ENCODE measurements at places on chromosomes 6 and 20.
A peak's percentile ranks its signal among the peaks of the same experiment; 100 is the strongest.

- DNase-seq = no peak
Observed at GRCh38 chr6:154991207-154991606, 3.9 kb upstream of the TIAM2 start.

DNA sequence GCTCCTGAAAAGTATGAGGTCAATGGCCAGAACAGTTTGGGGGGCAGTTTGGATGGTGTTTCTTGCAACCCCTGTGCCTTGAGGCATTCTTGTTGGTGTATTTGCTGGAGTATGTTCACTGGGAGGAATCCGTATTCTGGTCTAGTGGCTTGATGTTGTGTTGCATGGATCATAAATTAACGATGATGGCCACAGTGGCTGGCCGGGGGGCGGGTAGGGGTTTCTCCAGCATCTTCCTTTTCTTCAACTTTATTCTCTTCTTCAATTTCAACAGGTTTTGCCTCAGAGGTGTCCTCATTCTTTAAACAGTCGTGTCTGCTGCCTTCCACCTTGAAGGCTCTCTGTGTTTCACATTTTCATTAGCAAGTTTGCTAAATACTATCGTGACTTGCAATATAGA lies 43.0 kb upstream of the THBS2 start:
- DNase-seq = no peak

GRCh38 chr20:22004946-22005345 lies 299.5 kb downstream of the PAX1 start:
- DNase-seq = no peak

- DNase-seq = no peak
Observed at GRCh38 chr6:161228921-161229591, 44.8 kb downstream of the AGPAT4 start.

GRCh38 chr6:84228198-84228543 lies 728 bp upstream of the CEP162 start:
- DNase-seq = no peak

DNA sequence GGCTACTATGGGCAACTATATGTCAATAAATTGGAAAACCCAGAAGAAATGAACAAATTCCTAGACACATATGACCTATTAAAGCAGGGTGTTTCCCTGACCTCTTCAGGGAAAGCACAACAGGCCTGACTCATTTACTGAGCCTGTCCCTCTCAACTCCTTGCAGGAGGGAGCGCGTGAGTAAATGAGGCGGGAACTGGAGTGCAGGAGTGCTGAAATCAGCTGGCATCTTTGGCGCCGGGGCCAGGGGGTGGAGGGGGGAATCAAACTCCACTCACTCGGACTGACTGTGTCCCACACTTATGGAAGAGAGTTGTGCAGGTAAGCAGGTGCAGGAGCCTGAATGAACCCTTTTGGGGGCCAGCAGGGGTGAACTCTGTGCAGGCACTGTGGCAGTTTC lies 671.2 kb upstream of the PTCHD4 start:
- peak; percentile 42 for DNase-seq

DNA sequence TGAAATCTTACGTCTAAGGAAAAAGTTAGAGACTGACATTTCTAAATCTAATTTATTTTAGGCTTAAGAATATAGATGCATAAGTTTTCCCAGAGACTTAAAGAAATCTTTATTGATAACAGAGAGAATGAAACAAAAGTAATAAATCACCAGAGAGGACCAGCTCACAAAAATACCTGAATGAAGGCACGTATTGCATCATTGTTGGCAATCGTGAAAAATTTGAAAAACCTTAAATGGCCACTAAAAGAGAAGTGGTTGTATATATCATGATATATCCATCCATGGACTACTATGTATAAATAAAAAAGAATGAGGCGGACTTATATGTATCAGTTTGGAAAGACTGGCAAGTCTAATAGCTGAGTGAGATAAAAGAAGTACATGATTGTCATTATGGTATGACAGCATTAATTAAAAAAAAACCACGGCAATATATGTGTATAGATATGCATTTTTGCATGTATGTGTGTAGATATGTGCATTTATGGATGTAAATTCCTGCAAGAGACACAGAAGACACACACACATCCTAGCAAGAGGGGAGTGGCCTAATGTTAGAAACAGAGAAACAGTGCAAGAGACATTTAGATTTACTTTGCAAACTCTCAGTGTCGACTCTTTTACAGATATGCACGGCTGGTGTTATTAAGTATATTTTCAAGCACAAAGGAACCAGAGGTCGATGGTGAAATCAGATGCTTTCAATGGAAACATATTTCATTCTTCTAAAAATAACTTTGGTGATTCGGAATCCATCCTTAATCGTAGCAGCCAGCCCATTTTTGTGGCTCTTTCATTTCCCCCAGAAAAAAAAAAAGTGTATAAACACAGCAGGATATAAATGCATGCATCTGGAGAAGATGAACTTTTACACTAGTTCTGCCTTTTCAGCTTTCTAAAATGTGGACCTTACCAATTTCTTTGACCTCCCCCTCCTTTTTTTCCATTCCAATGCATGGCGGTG lies 156.1 kb upstream of the SALL4 start:
- no peak for DNase-seq

- DNase-seq = no peak
Observed at GRCh38 chr20:58892932-58893224, 40.4 kb downstream of the GNAS start.

DNA sequence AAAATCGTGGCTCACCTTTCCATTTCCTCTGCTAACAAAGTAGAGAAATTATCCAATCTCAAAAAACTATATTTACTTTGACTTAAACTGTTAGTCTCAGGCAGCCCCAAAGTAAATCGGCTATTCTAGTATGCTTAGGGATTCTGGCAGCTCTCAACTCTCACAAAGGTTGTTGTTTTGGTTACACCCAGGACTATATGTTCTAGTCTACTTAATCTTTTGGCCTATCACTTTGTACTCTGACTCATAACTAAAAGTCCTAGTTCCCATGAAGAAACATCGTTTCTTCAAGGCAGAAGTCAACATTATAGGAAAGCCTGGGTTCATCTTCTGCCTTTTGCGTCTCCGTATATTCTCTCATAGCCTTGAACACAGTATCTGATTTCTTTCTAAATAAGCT lies 42.3 kb downstream of the MYLK4 start:
- no peak for DNase-seq

- no peak for DNase-seq
Observed at GRCh38 chr6:80022803-80023202, 18.4 kb downstream of the TTK start.

GRCh38 chr20:32481311-32482142 lies 103.6 kb downstream of the NOL4L start:
- peak; percentile 48 for DNase-seq

GRCh38 chr20:38706509-38706908 lies 17.8 kb upstream of the SLC32A1 start:
- DNase-seq = no peak

GRCh38 chr6:121657972-121658371 lies 222.5 kb downstream of the GJA1 start:
- no peak for DNase-seq

DNA sequence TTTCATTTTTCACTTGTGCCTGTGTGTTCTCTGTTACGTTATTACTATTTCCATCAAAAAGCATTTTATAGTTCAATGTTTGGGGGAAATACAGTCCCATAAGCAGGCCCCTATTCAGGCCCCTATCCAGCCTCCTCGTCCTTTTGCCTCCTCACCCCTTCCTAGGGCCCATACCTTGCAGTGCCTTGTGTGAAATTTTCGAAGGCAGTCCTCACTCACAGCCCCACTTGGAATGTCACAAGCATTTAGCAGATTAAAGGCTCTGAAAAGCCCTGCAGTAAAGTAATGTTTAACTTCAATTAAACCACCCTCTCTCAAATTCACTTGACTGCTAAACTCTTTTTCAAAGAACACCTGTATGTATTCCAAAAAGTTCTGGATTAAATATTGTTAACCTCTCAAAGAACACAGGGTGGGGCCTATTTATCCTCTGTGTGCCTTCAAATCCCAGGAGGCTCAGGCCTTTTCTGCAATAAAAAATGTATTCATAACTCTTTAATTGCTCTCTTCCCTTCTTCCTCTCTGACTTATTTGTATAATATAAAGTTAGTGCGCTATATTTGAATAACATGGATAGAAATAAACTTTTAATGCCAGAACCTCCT lies 202.5 kb downstream of the FOXA2 start:
- no peak for DNase-seq

DNA sequence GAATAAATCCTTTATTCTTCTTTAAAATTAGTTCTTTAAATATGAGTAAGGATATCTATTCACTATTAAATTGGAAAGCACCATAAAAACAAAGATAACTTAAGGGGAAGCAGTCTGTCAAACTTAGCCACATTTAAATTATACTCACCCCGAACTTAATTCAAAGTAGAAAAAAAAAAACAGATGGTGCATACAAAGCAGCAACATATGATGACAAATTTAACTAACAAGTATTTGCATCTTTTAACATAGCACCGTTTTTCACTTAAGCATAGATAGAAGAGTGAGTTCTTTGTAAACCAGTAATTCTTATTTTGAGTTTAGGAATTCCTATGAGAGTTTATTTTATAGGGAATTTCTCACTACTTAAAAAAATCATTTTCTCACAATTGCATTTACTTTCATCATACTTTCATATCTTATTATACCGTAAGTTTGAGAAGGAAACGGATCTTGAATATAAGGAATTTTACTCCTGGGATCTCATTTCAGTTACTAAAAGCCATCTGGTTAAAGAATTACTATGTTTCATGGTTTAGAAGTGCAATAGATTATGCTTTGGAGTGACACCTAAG lies 828.2 kb upstream of the MAP3K7 start:
- no peak for DNase-seq

DNA sequence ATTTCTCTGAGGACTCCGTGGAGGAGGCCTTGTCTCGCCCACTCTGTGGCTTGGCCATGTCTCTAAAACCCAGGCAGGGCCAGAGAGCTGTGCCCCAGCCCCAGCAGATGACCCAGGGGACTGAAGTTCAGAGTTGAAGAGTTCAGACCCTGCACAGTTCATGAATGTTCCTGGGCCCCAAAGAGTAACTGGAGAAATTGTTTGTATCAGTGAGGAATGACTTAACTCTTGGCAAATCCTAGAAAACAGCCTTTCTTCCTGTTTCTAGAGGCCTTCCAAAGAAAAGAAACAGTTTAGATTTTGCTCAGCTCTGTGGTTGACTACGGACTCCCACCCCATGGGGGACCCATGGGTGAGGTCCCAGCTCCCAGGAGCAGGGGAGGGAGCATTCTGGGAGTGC lies 62.1 kb upstream of the EYA2 start:
- DNase-seq = no peak

- no peak for DNase-seq
Observed at GRCh38 chr6:90294008-90294511, 2.6 kb downstream of the BACH2 start.

DNA sequence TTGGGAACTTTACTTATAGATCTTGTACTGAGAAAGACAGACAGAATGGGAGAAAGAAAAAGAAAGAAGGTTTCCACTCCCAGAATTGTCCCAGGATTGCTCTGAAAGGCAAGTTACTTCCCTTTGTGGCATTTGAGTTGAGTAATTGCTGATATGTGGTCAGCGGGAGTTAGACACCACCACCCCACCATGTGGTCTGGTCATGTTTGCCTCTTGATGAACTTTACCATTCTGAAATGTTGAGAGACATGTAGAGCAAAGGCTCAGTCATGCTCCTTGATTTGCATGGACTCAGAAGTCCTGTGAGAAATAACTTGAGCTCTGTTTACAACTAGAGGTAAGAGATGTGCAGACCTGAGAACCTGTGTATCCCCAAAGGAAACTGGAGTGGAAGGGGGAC lies 17.1 kb downstream of the TCF21 start:
- DNase-seq = no peak

DNA sequence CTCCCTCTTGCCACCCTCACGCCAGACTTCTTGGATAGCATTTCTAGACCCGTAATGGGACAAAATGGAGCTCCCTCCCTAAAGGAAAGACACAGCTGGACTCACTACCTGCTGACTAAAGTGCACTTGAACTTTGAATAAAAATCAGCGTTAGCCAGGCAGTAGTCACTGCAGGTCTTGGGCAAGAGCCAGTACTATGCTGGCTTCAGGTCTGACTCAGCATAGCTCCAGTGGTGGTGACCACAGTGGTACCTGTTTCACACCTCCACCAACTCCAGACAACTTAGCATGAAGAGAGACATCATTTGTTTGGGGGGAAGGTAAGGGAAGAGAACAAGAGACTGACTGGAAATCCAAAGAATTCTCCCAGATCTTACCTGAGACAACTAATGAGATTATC lies 906.8 kb downstream of the GRIK2 start:
- DNase-seq = no peak

DNA sequence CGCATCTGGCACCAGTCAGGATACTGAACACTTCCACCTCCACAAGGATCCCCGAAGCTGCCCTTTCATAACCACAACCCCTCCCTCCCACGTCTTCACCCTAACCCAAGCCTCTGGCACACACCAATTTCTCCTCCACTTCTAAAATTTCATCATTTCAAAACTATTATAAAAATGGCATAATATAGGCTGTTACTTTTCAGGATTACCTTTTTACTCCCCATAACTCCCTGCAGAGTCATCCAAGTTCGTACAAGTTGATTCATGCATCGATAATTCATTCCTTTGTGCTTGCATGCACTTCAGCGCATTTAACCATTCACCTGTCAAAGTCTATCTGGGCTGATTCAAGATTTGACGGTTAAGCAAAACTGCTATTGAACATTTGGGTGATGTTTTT lies 30.6 kb upstream of the LY86 start:
- no peak for DNase-seq

DNA sequence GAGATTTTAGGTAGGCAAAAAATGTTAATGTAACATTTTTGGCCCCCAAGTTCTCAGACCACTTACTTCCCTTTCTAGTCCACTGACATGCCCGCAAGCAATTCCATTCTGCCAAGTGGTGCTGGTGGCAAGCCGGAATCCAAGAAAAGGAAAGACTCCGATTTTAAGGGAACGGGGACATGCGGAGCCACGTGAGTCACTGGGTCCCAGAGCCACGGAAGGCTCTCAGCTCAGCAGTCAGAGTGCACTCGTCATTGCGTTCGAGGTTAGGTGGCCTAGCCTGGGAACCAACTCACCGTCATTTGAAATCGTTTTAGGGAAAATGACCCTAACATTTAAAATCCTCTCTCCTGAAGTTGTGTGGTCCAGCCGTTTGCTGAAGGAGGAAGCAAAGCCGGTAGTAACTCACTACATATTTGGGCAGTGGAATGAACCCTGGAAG lies 711 bp upstream of the SIRT5 start:
- DNase-seq = peak; percentile 70

- DNase-seq = no peak
Observed at GRCh38 chr6:154791556-154792317, 58.5 kb downstream of the SCAF8 start.

- DNase-seq = no peak
Observed at GRCh38 chr20:41664584-41664983, 46.4 kb upstream of the CHD6 start.

GRCh38 chr20:36908603-36909002 lies 32.7 kb downstream of the TLDC2 start:
- DNase-seq = no peak

- DNase-seq = no peak
Observed at GRCh38 chr6:28980852-28981430, 24.2 kb downstream of the ZNF311 start.

GRCh38 chr20:57220337-57221145 lies 45.9 kb downstream of the BMP7 start:
- DNase-seq = peak; percentile 53

Data from left lung (tissue), 14 donors.